ENCODE measurements at places on chromosomes 5 and 9.

GRCh38 chr9:132162764-132163456, 1.1 kb downstream of the NTNG2 start:
- no peak for DNase-seq

GRCh38 chr5:65914641-65915196, 11.7 kb upstream of the ERBIN start:
- no peak for DNase-seq

DNA sequence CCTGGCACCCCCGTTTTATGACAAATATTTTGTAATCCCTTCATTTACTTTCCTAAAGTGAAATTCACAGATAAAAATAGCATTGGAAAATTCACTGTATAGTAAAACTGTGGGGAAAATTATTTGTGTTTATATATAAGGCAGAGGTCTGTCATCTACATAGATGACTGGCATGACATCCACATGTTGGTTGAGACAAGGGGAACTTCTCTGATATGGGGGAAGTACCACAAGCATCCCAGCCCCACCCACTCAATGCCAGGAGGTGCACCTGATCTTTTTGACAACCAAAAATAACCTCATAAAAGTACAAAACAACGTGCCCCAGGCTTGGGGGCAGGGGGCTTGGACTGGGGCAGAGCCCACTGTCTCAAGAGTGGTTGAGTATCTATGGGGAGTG, 6.3 kb upstream of the TDRD7 start:
- DNase-seq: no peak

DNA sequence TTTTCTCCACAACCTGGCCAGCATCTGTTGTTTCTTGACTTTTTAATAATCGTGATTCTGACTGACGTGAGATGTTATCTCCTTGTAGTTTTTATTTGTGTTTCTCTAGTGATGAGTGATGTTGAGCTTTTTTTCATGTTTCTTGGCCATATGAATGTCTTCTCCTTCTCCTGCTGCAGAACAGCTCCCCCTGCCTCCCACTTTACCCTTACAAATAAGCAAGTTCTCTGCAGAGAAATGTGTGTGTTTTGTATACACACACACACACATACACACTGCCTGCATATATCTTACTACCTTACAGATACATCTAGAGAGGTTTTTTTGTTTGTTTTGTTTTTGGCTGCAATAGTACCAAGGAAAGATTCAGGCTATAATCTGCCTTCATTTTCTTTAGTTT, 88.7 kb upstream of the PHF24 start:
- no peak for DNase-seq

DNA sequence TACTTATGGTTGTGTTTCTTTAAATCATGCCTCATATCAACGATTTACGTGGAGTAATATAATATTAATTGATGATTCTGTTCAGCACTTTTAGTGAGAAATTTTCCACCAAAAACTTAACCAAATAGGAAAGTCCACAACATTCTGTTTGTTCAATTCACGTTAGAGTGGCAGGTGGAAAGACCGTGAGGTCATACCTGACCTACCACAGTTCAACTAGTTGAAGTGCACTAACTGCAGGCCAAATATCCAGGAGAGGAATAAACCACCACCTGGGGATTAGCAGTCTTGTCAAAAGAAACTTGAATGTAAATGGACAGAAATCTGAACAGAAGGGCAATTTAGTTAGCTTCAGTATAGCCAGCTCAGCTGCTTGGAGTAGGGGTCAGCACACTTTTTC, 577.7 kb downstream of the KIF4B start:
- no peak for DNase-seq

DNA sequence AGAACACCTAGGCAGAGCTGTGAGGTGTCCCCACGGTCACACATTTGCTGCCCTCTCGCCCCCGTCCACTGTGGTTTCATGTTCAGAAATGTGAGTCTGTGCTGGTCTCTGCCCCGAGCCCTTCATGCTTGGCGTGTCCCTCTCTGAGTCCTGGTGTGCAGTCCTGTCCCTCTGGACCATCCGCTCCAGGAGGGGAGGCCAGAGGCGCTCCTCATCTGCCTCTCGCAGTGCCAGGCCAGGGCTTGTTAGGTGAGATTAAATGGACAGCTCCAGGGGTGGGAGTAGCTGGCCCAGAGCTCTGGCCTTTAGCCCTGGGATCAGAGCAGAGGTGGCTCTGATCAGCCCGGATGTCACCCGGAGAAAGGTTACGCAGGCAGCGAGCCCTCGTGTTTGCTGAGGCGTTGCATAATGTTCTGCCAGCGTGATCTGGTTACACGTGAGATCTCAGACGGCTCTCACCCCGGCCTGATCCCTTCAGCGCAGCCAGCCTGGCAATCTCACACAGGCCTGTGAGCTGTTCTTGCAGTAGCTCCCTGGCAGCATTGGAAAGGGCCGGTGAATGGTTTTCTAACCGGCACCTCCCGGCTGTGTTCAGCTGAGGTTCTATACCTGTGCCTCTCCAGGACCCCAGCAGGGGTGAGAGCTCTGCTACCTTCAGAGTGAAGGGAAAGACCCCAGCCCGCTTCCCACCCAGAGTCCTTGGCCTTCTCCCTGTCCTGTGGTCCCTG, 24.5 kb downstream of the PTGES2 start:
- no peak for DNase-seq

DNA sequence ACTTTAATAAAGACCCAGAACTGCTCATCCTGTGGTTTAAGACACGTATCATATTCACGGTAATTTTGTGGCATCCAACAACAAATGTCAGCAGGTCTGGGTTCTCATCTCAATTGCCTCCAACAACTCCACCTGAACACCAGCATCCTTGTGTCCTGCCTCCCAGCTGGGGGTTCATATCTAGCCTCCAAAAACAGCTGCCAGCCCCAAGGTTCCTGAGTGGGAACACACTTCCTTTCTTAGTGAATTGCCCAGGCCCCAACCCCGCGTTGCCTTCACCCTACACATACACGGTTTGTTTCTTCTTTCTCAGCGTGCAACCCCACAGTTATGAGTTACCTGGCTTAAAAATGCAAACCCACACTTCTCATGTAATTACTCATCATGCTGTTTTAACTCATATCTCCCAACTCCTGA, 77.9 kb downstream of the SEMA4D start:
- peak; percentile 49 for DNase-seq

DNA sequence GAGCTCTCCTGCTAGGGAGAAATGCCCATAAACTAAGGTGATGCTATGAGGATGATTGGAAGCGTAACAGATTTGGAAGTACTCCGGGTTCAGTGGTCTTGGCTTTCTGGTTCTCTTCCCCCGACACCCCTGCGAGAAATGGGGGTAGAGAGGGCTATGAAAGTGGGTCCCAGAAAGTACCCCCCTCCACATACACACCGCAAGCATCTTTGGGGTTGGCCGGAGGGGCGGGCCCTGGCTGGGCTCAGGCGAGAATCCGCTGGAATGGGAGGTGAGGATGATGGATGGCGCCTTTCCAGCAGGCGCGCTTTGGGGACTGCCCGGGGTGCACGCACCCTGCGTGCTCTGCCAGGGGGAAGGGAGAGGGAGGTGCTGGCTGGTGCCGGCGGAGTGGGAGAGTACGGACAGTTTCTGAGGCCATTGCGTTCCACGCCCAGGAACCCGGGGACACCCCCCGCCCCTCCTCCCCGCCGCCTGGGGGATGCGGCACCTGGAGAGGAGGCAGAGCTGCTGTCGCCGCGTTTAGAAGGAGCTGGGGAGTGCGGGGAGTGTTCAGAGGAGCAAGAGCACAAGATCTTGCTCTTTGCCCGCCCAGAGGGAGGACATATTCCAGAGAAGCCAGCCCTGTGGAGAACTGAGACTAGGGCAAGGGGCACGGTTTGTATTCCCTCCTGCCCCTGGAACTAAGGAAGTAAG, 1.9 kb downstream of the PCSK5 start:
- DNase-seq: peak; percentile 8

DNA sequence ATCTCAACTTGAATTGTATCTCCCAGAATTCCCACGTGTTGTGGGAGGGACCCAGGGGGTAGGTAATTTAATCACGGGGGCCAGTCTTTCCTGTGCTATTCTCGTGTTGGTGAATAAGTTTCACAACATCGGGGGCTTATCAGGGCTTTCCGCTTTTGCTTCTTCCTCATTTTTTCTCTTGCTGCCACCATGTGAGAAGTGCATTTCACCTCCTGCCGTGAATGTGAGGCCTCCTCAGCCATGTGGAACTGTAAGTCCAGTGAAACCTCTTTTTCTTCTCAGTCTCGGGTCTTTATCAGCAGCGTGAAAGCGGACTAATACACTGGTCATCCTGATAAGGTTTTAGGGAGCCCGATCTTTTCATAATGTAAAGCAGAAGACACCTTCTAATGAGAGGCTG, 687.0 kb upstream of the FTMT start:
- no peak for DNase-seq

- no peak for DNase-seq
Measured at GRCh38 chr5:18027241-18027867, 393.1 kb downstream of the TAF11L14 start.

DNA sequence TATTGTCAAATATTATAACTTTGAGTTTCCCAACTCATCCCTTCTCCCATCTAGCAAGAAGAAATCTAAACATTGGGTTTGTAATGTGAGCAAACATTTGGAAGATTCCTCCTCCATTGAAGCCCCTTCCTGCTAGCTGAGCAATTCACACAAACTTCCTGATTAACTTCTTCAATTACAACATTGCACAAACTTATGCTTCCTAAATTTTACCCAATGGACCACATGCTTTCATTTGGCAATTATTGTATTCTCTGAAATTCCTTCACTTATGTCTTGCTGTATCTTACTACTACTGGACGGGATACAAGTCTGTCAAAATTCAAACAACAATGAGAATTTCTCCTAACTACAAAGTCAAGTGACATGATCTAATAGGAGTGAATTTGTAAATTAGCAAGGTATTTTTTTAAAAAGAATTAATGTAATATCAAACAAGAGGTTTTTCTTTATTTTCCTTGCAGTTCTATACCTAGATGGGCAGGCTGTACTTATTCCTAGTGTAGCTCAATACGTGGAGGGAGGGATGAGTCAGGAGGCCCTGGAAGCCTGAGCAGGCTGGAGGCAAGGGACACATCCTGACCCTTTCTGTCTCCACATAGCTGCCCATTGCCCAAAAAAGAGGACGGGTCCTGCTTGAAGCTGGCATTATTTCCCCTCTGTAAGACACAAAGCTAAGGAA, 11.8 kb upstream of the IFNW1 start:
- DNase-seq: no peak

GRCh38 chr9:13141629-13142028, 137.9 kb downstream of the MPDZ start:
- DNase-seq: no peak

GRCh38 chr9:112809351-112809848, 58.8 kb downstream of the SNX30 start:
- no peak for DNase-seq

DNA sequence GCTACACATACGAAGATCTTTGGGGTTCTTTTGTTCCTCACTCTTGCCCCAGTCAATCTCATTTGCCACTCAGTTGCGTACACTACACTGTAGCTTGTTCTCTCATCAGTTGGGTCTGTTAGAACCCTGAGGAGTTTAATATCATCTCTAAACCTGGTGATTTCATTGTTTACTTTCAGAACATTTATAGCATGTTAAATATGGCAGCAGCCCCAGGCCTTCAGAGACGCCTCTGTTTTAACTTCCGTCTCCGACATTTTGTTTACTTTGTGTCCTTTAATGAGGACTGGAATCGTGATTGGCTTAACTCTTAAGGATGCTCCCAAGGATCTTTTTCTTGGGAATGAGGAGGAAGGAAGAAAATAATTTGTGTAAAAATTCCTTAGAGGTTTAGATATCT, 510.1 kb downstream of the NR2F1-AS1 start:
- DNase-seq: no peak

- no peak for DNase-seq
Measured at GRCh38 chr9:3498691-3499090, 27.1 kb downstream of the RFX3 start.

GRCh38 chr9:36762958-36763357, 190.3 kb downstream of the MELK start:
- DNase-seq: no peak

- no peak for DNase-seq
Measured at GRCh38 chr9:129458663-129459546, 162.0 kb downstream of the C9orf50 start.

GRCh38 chr5:82905986-82906385, 171.2 kb downstream of the TMEM167A start:
- DNase-seq: no peak

GRCh38 chr5:172166030-172166826, 21.8 kb downstream of the STK10 start:
- DNase-seq: no peak

DNA sequence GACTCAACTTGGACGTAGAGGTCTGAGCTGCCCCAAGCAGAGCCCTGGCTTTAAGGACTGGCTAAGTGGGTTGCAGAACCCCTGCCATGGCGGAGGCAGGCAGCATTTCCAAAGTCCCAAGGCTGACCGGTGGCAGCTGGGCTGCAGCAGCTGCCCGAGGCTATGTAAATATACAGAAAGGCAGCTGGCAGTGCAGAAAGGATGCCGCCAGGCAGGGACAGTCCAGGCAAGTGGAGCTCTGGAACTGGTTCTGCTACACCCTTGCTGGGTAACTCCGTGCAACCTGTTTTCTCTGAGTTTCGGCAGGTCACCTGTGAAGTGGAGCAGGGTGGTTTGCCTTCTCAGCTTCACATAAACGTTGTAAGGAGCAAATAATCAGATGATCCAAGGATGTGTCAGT, 46.0 kb downstream of the SHB start:
- DNase-seq: no peak

DNA sequence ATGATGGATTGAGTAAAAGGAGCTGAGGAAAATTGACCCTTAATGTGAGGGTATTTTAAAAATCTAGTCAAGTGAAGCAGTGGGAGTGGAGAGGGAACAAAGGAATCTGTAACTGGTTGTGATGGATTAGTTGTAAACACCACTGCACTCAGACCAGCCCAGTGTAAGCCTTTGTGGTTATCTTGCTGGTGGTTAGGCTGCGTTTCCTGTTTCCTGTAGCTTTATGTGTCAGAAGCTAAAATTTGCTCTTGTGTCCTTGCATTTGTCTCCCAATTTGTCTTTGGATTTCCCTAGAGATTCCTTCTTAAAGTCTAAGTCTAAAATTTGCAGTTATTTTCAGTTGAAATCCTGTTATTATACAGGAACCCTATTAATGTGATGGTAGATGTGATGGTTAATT, 6.3 kb downstream of the IFNA21 start:
- DNase-seq: no peak

- no peak for DNase-seq
Measured at GRCh38 chr9:87020169-87020950, 73.1 kb upstream of the GAS1 start.

GRCh38 chr9:86005253-86005775, 64.4 kb downstream of the NAA35 start:
- DNase-seq: no peak

GRCh38 chr5:141926434-141926833, 2.8 kb downstream of the DELE1 start:
- no peak for DNase-seq

- DNase-seq: no peak
Measured at GRCh38 chr5:157497875-157498611, 38.0 kb downstream of the NIPAL4 start.

DNA sequence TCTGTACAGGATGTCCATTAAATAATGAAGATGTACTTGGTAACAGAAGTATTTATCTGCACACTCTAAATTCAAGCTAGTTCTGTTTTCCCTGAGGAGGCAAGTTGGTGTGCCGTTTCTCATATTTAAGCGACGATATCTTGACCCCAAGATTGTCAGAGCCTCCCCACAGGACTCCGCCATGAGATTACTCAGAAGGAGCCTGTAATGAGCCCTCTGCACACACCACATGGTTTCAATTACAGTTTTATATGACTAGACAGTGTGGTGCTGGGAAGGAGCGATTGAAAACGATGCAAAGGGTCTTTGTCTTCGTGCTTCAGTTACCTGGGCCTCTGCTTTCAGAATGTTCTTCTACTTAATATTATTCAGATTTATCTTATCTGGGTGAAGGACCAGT, 840.4 kb upstream of the WWC1 start:
- no peak for DNase-seq
